EL (cell line): ENCODE measurements at places on chromosomes 16 and 17.

- no peak for DNase-seq
Observed at GRCh38 chr16:27214084-27214961, 11.0 kb downstream of the KDM8 start.

- no peak for DNase-seq
Observed at GRCh38 chr17:33209671-33210070, 83.4 kb downstream of the ASIC2 start.

DNA sequence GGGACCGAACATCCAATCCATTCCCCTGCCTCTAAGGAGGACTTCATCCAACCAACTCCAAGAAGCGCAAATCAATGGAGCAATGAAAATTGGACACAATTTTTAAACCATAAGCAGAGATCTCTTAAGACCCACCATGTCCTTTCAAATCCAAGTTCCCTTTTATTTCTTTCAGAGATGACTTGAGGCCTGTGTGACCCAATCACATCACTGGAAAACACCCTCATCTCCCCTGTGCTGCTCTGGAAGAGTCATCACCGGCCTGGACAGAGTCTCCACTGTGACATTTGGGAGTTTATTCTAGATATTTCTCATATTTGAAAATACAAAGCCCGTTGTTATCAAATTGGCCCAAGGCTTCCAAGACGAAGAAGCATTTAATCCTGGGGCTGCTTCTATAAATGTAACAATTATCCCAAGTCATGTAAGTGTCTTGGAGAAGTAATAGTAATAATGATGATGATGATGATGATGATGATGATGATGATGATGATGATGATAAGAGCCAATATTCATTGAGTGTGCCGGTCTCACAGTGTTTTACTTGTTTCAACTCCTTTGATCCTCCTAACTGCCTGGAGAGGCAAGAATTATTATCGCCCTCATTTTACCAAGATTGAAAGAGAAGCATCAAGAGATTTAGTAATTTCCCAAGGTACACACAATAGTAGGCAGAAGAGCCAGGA, 72.1 kb downstream of the COPRS start:
- no peak for DNase-seq

GRCh38 chr17:394718-395095, 42.1 kb upstream of the RPH3AL start:
- DNase-seq = no peak

- peak; percentile 57 for DNase-seq
Observed at GRCh38 chr17:80779961-80780380, 211.7 kb upstream of the CHMP6 start.

GRCh38 chr16:69563605-69564580, 1.9 kb upstream of the NFAT5 start:
- peak; percentile 54 for DNase-seq

DNA sequence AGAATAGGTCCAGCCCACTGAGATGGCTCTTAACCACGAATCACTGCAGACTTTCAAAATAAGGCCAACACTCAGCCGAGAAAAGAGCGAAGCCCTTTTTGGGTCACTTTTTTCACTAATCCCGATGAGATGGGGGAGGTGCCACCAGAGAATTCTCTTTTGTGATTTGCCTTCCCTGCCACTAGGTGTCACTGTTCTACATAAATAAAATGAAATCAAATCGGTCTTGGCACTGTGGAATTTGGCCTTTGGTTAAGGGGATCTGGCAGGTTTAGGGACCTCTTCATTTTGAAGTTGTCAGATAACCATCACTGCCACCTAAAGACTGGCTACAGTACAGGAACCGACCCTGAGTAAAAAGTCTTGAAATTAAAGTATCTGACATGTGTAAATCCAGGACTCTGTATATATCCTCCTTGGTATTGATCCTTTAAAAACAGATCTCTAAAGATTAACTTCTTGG, 147.0 kb downstream of the HS3ST4 start:
- DNase-seq = peak; percentile 33

DNA sequence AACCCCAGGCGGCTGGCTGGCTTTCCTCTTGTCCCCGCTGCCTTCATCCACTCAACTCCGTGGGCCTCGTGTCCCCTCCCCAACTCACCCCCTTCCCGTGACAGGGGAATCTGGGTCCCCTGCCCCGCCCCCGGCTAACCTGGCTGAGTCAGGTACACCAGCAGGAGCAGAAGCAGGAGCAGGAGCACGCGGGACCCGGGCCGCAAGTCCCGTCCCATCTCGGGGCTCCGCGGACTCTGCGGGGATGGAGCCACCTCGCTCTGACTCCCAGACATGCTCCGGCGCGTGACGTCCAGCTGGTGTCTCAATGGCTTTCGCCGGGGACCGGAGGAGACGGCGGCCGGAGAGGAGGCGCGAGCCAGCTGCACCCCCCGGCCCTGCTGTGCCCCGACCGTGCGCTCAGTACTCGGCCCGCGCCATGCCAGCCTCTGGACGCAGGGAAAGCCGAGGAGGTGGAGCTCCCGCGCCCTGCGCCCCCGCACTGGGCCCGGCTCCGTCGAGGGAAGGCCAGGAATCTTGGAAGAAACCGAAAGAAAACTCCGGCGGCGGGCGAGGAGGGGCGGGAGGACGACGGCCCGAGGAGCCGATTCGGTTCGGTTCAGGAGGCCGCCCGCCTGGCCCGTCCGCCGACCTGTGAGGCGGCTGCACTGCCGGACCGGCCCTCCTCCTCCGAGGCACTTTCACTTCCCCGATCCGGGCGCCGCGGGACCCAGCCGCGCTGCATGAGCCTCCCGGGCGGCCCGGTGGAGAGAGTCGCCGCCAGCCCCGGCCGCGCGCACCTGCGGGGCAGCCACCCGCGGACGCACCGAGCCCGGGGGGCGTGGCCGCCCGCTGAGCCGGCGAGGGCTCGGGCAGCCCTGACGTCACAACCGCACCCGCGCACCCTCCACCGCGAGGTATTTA, at the start of the genes CXCL16 and ZMYND15:
CXCL16 (minus strand) TSS at position 807 of the 903 bp plus-strand sequence; CDS start at position 218, 589 bp downstream.
ZMYND15 (plus strand) TSS at position 712 of the 903 bp plus-strand sequence. CDS start 716 bp downstream, outside the sequence.
- peak; percentile 49 for DNase-seq

DNA sequence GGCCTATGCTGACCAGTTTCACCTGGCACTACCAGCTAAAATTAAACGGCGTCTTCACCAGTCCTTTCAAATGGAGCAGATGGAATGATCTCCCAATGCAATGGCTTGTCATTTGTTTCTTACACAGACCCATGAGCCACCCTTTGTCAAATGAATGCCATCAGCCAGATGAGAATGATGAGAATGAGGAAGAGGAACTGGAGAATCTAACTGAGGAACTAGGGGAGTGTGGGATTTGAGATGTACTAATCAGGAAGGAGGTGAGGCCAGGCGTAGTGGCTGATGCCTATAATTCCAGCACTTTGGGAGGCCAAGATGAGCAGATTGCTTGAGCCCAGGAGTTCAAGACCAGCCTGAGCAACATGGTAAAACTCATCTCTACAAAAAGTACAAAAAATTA, 116.4 kb downstream of the HS3ST3A1 start:
- no peak for DNase-seq

DNA sequence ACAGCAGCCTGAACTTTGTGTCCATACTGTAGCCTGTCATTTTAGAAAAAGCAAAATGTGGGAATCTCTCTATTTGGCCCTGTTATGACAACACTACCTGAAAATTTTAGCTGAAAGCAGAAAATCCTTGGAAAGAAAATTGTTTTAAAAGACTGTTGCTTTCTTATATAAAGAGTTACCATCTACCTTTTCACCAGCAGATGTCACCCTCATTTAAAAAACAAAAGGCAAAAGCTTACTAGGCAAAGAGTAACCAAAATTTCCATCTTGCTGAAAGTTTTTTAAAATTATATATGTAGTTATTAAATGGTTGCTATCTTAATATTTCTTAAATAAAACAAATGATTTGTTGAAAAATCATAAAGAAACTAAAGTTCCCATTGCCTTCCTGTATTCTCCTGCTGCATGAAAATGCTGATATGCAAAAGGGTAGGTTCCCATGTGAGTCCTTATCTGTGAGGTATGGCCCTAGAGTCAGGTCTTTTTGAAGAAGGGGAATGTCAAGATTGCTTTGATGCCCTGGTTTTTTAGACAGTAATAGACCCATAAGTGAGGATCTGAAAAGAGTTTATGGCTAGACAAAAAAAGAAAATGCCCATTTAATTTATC, 61.0 kb downstream of the TNRC6C start:
- DNase-seq = peak; percentile 41

- DNase-seq = peak; percentile 89
Observed at GRCh38 chr17:46044286-46044928, 45.4 kb downstream of the STH start.

DNA sequence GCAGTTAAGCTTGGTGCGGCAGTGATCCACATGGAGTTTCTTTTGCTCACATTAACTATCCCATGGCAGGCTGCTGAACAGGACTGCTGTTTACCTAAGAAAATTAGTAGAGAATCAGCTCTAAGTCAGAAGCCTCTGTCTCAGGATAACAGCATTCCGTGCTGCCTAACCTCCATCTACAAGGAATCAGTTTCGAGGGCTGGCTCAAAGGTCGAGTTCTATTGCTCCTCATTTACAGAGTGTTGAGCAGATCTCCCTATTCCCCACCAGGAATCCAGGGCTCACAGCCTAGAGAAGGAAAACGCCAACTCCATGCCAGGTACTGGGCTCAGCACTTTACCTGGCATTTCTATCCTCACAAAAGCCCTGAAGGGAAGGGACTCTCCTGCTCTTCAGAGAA, 9.9 kb downstream of the GINS2 start:
- DNase-seq = no peak

DNA sequence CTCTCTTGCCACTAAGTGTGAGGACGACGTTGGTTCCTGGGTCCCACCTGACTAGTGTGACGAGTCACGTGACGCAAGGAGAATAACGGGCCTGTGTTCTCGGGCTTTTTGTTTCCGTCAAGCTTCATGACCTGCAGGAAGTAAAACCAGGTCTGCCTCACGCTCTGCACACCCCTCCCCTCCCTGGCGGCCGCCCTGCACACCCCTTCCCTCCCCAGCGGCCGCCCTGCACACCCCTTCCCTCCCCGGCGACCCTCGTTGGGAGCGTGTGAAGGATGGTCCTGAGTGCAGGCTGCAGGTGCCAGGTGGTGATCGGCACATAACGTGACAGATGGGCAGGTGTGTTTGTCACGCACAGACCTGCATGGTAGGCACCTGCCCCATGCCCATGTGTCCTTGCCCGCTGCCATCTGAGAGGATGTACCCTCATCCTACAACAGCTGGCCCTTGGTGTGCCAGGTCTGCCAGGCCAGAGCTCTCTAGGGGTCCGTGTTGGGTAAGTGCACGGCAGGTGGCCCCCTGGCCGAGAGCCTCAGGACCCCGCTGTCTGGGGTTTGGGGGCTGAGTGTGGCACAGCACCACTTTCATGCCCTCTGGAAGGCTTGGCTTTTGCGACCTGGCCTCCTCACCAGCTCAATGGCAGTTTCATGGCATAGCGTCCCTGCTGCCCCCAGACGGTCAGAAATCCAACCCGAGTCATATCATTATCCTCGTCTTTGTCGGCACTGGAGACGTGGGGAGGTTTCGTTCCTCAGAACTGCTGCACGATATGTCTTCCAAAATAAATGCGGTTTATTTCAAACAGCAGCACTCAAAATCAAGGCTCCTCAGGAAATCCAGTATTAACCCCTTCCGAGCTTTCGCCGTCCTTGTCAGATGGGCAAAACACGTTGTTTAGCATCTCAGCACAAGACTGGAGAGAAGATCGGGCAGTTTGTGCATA, 191.8 kb upstream of the CHMP6 start:
- DNase-seq = no peak

DNA sequence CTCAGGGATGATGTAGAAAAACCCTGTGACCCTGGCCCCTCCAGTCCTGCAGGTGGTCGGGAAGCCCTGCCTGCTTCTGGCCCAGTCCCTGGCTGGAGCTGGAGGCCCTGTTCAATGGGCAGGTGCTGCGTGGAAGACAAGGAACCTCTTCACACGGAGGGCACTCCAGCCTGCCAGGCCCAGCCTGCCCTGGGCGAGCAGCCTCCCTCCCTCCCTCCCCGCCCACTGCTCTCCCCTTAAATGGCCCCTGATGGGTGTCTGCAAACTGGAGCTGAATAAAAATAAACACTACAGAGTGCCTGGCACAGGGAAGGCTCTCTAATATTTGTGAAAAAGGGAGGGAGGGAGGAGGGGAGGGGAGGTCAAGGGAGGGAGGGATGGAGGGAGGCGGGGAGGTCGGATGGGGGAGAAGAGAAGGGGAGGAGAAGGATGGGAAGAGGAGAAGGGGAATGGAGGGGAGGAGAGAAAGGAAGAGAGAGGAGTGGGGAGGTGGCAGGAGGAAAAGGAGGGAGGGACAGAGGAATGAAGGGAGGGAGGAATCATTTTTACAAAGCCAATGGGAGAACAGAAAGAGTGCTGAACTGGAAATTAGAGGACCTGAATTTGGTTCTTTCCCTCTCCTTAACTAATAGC, 222.8 kb upstream of the TNRC6C start:
- no peak for DNase-seq

GRCh38 chr17:4409659-4410058, 24.1 kb upstream of the SPNS3 start:
- DNase-seq = no peak

GRCh38 chr17:45353043-45353442, 36.2 kb upstream of the MAP3K14 start:
- DNase-seq = no peak

DNA sequence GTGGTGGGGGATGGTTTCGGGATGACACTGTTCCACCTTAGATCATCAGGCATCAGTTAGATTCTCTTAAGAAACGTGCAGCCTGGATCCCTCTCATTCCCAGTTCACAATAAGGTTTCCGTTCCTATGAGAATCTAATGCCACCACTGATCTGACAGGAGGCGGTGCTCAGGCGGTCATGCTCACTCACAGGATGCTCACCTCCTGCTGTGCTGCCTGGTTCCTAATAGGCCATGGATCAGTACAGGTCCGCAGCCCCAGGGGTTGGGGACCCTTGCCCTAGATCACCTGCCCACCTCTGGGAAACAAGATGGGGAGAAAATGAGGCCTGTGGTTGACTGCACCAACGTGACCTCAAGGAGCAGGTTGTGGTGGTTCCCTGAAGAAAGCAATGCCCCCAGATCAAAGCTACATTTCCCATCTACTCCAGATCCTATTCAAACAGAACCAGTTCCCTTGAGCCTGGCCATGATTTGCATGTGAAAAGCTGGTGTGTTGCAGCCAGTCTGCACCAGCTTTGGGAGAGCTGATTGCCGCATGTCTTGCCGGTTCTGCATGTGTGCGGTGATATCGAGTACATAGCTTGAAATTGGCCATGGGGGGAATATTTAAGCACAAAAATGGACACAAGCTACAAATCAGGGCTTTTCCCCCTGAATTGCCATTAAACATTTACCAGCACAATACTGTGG, 183.2 kb upstream of the HSBP1 start:
- no peak for DNase-seq

DNA sequence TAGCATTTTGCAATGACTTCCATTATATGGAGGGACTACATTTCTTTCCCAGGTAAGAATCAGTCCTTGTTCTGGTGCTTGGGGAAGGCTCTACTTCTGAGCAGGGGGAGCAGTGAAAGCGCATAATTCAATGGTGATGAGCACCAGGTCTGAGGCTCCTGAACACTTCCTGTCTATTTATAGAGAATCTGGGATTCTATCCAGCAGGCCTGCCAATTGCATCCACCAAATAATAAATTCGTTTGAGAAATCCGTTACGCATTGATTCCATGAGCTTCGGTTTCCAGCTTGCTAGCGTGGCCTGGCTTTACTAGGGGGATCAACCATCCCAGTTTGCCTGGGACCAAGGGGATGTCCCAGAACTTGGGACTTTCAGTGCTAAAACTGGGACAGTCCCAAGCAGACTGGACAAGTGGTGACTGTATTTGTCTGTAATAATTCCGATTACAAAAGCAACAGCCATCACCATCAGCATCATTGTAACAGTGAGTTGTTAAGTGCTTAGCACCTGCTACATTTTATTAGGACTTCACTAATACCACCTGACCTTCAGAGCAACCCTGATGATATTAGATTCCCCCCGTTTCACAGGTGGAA, 349.9 kb downstream of the MAF start:
- DNase-seq = no peak
